NCI-H2081 treated with DMSO at 0.1 percent for 48 hours (cell line): ENCODE measurements at places on chromosomes 16 and 17.

DNA sequence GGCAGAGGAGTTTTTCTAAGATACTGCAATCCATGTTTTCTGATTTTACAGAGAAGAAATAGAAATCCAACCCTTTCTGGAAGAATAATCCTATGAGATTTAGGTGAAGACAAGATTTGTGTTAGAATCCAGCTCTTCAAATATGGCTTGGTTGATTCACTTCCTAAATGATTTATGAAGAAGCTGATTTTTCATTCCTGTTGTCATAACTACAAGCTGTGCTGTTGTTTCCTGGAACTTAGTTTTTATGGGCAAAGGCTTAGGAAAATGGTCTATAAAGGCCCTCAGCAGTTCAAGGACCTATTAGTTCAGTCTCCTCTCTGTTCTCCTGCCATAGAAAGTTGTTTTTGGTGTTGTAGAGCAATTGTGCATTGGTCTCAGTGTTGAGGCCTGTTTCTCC, 174.2 kb upstream of the FAM20A start:
- no peak for DNase-seq

GRCh38 chr17:33381201-33381600, 88.1 kb upstream of the ASIC2 start:
- DNase-seq = no peak

- DNase-seq = no peak
These were observed 27.3 kb upstream of the ALKBH5 start for GRCh38 chr17:18156171-18156975.

DNA sequence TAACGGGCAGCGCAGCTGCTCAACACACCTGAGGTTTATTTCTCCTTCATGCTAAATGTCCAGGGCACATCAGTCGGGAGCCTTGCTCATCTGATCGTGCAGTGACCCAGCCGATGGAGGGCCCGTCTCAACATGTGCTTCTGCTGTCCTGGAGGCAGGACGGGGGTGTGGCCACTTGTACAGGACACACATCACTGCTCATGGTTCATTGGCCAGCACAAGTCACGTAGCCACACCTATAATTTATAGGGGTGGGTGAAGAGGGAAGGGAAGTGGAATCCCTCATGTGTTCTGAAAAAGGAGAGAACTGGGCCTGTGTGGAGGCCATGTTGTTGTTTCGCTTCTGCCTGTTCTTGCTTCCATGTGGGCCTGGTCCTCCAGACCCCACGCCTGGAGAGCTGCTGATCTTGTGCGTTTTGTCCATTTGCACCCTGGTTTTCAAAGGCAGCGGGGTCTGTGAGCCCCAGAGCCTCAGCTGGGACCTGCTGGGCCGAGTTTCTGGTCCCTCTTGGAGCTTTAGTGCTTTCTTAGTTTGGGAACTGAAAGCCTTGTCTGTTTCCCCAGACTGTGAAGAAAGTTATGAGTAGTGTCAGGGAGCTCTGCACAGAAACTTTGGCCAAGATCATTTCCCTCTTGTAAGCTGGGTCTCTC, 60.5 kb downstream of the CMIP start:
- DNase-seq = no peak

DNA sequence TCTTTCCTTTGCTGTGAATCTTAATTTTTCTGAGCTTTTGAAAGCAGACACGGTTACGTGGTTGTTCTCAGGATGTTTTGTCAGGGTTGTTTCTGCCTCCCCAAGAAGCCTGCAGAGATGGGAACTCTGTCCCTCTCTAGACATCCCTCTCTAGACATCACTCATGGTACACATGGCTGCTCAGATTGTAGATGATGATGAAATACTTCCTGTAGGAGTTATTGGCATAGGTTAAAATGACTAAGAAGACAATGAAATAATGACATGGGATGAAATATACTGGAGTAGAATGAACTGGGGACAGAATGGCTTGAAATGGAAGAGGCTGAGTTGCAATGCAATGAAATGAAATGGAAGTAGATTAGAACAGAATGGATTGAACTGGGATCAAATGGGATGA, 253.4 kb downstream of the SHISA9 start:
- no peak for DNase-seq
